ENCODE measurements at places on chromosomes 7 and 10.
A peak's percentile ranks its signal among the peaks of the same experiment; 100 is the strongest.

GRCh38 chr7:127995881-127996215, 35.4 kb downstream of the LRRC4 start:
- DNase-seq, result no peak

- DNase-seq, result peak; percentile 17
Observed at GRCh38 chr7:77157446-77157845, 35.0 kb downstream of the CCDC146 start.

DNA sequence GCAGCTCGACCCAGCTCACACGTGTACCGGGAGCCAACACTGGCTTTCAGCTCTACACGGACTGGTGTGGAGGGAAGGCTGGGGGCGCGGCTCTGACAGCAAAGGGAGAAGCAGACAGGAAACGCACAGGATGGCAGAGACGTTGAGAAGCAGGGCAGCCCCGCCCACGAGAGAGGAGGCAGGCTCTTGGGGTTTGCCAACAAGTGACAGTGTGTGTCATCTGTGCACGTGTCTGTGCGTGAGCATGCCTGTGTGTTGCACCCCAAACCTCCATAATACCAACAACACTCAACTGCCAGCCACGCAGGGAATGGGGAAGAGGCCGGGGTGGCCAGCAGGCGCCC, 64.4 kb upstream of the PDGFA start:
- no peak for DNase-seq

GRCh38 chr7:33832271-33832721, 73.0 kb upstream of the BMPER start:
- DNase-seq, result no peak

- no peak for DNase-seq
Observed at GRCh38 chr10:1782841-1783240, 45.5 kb upstream of the ADARB2 start.

DNA sequence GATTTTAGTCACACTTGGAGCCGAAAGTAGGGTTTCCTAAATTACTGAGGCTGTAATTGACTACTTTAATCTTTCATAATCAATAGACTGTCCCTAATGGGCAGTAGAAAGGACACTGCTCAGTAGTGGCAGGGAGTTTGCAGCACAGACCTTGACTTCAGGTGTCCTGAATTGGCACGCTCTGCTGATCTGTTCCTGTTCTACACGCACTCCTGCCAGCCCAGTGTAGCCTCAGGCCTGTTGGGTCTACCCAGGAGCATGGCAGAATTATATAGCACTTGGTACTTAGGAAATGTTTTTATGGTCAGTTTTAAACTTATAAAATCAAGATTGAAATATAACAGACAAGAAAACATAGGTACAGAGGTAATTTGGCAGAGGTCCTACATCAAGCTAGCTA, 9.0 kb downstream of the EIF4H start:
- DNase-seq, result no peak

- peak; percentile 39 for DNase-seq
Observed at GRCh38 chr7:131068604-131069021, 259.1 kb upstream of the MKLN1 start.

DNA sequence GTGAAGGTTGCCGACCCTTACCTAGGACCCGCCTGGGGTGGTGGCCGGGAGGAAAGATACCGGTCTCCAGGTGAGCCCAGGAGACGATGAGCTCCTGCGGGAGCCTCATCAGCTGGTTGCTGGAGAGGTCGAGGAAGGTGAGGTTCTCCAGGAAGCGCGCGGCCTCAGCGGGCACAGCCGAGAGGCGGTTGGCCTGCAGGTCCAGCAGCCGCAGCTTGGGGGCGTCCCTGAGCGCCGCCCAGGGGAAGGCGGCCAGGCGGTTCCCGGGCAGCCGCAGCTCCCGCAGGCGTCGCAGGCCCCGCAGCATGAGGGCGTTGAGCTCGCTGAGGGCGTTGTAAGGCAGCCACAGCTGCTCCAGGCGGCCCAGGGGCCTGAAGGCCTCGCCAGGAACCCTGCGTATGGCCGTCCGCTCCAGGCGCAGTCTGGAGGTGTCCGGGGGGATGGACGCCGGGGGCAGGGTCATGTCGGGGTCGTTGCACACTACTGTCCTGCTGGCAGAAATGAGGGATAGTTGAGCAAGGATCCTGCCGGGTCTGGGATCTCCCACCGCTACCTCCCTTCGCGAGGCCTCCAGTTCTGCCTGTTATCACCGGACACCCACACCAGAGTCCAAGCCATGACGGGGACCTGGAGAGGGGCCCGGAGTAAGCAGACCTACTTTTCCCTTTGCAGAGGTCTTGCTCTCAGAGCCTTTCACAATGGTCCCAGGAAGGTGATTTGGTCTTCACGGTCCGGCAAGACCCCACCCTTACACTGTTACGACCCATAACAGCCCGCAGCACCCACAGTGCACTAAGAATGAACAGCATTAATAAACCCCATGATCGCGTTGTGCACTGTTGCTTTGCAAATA, 3.9 kb downstream of the LRIT1 start:
- DNase-seq, result no peak

- no peak for DNase-seq
Observed at GRCh38 chr7:30175180-30175579, 40.4 kb downstream of the MTURN start.

DNA sequence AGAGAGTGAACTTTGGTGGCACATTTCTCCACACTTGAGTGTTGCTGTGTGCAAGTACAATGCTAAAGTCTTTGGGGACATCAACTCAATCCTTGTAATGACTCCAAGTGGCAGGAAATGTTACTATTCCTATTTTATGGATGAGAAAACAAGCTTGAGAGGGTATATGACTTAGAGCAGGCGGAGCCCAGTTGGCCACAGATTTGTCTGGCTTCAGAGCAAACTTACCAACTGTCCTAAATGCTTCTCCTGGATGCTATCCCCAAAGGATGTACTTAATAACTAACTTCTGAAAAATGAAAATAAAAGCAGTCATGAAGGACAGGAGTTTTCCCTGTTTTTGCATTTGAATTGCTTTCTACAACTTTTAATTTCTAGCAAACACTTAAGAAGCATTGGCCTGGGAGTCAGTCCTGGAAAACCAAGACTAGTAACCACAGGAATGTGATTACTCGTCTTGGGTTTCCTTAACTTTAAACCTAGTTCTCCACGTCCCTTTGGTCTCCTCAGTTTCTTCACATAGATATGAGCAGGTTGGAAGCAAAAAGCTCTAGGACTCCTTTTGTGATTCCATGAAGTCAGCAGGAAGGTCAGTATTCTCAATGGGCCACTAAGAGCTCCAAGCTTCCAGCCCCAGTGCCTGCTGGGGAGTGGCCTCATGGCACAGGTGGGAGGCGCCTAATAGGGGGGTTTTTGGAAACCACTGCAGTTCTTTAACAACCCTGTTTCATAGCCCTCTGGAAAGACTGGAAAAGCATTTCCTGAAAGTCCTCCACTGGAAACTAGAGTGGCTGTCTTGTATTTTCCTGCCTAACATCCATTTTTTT, 140.8 kb downstream of the GLCCI1 start:
- peak; percentile 10 for DNase-seq

- peak; percentile 48 for DNase-seq
Observed at GRCh38 chr7:74083928-74084721, 521 bp downstream of the LIMK1 start.

DNA sequence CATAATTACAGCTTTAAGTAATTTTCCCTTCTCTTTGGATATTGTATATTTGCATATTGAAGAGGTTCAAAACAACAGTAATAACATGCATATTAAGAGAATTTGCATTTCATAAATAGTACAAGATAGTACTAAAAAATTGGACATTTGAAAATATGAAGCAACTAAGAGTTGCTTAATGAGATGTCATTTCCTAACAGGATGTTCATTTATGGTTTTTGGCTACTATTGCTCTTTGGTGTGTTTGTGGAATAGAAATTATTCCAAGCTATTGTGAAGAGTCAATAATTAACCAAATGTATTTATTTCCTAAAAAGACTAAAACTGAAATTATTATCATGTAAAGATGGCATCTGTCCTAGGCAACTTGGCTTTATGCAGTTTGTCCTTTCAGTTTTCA, 4.1 kb upstream of the SGCE start:
- DNase-seq, result peak; percentile 51

DNA sequence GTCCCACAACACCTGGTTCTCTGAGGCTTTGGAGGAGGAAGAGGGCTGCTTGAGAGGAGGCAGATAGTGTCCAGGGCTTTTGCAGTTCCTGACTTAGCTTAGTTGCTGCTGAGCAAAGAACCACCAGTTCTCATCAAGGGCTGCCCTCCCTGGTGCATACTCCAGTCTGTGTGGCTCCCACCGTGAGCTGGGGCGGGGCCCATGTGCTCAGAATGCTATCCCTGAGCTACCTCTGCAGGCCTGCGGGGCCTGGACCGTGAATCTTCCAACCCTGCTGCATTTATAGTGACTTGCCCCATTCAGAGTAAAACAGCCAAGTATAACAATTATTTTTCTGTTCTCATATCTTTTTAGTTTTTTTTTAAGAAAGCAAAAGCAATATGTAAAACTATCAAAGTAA, 49.2 kb downstream of the TACR2 start:
- DNase-seq, result no peak

- no peak for DNase-seq
Observed at GRCh38 chr7:119596651-119597050, 676.3 kb upstream of the KCND2 start.

- no peak for DNase-seq
Observed at GRCh38 chr10:83252596-83252995, 886.7 kb upstream of the GHITM start.

DNA sequence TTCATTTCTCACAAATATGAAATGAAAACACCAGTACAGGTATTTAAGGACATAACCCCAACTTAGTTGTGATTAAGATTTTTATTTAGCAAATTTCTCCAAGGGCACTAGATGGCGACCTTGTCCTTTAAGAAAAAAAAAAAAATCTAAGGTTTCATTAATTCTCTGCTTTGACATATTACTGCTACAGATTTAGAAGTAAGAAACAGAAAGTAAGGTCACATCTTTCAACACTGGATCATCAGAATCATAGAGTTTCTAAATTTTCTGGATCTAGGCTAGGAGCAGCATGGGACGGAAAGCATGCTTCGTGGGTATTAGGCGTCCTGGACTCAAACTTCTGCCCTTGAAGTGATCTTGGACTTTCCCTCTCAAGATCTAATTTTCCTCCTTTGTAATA, 85.5 kb upstream of the PRKG1 start:
- peak; percentile 69 for DNase-seq

DNA sequence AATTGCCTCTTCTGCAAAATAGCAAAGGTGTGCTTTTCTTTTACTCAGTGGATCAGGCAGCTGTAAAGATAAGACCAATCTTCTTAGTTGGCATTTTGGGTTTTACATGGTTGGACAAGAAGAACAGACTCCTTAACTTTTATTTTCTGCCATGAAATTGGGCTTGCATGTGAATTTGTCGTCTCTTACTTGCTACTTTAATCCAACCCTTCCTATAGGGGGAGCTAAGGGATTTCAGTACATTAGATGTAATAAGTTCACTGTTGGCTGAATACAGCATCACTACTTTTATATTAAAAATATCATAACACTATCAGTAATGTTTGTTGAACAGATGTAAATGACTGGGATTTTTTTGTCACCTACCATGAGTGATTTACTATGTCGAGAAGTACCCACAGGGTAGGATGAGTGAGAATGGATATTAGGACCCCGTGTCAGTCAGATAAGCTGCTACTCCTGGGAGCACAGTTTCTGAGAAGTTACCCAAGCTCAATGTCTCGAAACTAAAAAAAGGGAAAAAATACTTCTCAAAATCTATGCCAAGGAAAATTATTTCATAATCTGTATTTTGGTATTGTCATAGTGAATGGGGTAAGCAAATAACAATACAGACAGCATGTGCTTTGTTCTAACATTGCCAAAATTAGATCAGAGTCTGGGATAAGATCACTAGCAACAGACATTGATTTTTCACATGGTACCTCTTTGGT, 127.4 kb upstream of the AGR3 start:
- DNase-seq, result peak; percentile 70

Measured in fibroblast of pulmonary artery (primary cell).